ENCODE measurements at places on chromosomes 16 and 17.

- no peak for DNase-seq
Measured at GRCh38 chr16:87445486-87445885, 47.3 kb downstream of the ZCCHC14 start.

DNA sequence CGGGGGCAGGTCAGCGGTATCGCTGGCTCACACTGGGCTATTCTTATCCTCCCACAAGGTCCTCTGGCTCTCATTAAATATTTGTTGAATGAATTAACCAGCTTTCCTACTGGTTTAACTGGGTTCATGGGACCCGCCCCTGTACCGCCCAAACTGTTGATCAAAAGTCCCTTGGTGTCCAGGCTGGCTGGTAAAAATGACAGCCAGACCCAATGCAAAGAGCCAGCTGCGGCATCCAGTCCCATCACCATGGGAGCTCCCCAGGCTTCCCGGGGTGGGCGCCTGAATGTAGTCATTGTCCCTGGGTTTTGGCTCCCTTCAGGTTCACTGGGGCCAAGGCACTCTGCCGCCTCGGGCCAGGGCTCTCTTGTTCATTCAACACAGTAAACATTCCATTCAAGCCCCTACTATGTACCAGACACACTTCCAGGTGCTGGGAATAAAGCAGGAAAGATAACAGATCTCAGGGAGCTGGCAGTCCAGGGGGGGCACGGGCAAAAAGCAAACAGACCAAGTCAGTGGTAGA lies 11.7 kb upstream of the ATP2C2 start:
- DNase-seq = no peak

- DNase-seq = no peak
Measured at GRCh38 chr17:231966-232807, 50.7 kb upstream of the DOC2B start.

DNA sequence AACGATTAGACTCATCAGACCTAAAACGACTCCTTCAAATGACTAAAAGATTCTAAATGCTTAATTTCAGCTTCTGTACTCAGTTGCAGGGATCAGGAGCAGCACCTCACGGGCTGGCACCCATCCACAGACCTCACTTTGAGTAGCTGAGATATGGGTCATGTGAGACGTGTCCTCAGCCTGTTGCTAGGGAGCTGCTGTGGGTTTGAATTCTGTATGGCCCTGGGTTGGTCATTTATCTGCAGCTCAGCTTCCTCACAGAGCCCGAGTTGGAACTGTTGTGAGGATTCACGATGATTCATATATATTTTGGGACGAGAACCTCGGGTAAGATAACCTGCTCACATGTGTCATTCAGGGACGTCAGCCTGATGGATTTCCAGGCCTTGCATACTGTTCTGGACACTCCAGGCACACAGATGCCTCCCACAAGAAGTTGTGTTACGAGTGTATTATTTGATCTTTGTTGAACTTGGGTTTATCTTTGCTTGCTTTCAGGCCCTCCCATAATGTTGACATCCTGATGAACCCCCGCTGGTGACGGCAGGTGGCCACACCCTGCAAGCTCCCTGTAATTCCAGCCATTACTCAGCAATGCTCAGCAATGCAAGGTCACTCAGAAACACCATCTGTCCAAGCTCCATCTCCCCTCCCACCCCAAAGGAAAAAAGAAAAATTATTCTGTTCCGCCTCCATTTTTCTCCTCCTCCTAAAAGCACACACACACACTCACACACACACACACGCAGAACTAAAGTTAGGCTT lies 137.6 kb downstream of the RBFOX3 start:
- no peak for DNase-seq

GRCh38 chr16:46920402-46921068 lies 36.4 kb downstream of the GPT2 start:
- no peak for DNase-seq
